Stimulated activated CD8-positive, alpha-beta memory T cell treated with anti-CD3 and anti-CD28 coated beads, Interleukin-2, amount 100 ng/mL, for 1 hour (primary cell): ENCODE measurements at places on chromosomes 3 and 15.

GRCh38 chr3:120793601-120794000 lies 51.1 kb downstream of the GTF2E1 start:
- no peak for DNase-seq

- no peak for DNase-seq
Observed at GRCh38 chr3:180961552-180961951, 28.0 kb downstream of the DNAJC19 start.

GRCh38 chr3:100602506-100603444 lies 6.6 kb upstream of the ADGRG7 start:
- DNase-seq: no peak

- DNase-seq: no peak
Observed at GRCh38 chr3:63656786-63657185, 4.3 kb downstream of the SNTN start.

DNA sequence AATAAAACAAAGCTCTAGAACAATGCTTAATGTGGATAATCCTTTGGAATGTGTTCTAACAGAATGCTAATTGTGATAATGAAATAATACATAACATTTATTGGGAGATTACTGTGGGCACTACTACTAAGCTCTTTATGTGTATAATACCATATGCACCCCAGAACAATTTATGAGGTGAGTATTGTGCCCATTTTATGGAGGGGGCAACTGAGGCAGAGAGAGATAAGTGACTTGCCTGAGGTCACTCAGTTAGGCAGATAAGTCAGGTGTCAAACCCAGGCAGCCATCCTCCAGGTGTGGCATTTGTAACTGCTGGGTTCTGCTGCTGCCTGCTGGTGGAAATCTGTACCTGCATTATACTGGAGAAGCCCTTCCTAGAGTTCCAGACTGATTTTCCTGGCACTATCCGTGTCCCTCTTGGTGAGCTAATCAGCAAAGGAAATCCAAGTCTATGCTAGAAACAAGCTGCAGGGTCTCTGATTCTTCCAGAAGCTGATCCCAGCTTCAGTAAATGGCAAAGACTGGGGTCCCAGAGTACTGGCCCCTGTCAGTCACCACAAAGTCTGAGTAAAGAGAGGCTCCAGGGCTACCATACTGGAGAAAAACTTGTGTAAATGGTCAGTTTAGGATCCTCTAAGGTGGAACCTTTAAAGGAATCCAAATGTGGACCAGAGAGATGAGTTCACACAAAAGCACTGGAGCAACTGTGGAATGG lies 22.6 kb upstream of the RBP1 start:
- DNase-seq: no peak

DNA sequence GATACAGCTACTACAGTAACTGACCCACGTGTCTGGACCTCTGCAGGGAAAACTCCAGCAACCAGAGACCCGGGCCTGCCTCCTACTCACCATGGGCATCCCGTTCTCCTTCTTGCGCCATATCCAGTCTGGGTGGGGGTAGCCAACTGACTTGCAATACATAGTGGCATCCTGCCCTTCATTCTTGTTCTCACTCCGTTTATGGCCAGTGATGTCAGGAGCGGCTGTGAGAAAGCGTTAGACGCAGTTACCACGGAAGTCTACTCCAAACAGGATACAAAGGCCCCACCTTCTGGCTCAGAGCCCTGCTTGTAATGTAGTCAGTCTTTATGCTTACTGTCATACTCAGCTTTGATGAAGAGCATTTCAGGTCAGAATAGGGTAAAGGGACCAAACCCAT lies 59.6 kb downstream of the NPTN start:
- no peak for DNase-seq
